ENCODE measurements at places on chromosomes 2 and 18.

- peak; percentile 59 for DNase-seq
Measured at GRCh38 chr2:61538920-61539520, 864 bp upstream of the XPO1 start.

GRCh38 chr2:242004902-242005230 is 135.3 kb downstream of the RTP5 start:
- DNase-seq = no peak

DNA sequence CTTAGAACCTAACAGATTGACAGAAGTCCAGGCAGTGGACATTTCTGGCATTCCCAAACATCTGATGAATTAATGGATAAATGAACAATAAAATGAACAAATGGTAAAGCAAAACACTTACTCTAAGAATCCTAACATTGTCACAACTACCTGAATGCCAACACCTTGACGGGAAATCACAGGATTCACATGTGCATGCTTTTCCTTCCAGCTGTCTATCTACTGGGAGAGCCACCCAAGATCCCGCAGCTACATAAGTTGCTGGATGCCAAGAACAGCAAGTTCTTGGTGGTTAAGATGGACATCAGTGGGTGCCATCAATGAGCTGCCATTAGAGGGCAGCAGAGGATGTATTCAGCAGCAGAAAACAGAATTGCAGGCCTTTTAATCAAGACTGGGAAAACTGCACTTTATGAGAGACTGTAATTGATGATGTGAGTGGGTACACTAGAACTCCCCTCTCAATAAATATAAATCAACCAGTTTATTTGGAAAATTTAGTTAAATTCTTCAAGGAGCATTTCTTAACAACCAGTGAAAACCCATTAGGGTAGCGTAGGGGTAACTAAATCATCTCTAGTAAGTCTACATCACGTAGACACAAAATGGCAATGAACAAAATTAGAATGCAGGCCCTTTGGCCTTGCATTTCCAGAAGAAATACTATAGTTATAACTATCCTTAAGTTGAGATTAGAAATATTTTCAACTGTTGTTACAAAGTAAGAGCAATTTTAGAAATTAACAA is 45.6 kb downstream of the SESTD1 start:
- DNase-seq = peak; percentile 54

DNA sequence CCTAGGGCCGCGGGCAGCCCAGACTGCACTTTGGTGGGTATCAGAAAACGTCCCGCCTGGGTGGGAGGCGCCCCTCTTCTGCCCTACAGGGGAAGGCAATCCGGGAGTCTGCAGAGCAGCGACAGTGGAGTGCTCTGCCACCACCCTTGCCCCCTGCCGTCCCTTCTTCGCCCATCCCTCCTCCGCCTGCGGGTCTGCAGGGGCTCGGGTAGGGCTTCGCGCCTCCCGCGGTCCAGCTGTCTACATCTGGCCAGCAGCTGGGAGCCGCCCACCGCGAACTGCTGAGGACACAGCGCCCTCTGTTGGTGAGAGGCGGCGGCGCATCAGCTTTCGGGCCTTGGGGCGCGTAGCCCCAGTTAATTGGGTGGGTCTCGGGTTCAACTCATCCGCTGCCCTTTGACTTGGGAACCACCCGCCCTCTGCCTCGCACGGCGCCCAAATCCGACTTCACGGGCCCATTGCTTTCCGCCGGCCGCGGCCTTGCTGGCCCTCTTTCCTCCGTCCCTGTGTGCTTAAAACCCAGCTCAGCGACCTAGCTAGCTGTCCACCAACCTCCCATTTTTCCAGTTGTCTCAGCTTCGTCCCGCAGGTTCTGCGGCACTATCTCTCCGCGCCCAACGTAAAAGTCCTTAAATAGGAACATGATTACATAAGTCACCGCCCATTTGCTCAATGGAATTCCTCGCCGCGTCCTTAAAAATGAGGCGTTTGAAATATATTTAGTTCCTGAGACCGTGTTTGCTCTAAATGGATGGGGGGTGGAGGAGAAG is 17.6 kb downstream of the WNT10A start:
- peak; percentile 91 for DNase-seq

DNA sequence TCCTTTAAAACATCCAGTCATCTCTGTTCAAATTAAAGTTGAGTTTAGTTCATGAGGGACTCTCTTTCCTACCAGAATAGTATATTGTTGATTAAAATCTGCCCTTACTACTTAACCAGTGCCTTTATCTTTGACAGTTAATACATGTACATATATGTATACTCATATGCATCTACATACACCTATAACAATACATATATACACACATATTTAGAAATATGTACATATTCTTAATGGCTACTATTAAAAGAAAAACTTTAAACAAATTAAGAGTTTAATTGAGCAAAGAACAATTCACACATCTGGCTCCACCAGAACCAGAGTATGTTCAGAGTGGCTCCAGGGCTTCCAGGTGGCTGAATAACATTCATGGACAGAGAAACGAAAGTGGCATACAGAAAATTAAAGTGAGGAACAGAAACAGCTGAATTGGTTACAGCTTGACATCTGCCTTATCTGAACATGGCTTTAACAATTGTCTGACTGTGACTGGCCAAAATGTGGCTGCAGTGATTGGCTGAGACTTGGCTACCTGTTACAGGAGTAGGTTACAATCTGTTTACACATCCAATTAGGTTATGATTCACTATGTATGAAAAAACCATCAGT is 38.8 kb downstream of the ZNF519 start:
- no peak for DNase-seq

DNA sequence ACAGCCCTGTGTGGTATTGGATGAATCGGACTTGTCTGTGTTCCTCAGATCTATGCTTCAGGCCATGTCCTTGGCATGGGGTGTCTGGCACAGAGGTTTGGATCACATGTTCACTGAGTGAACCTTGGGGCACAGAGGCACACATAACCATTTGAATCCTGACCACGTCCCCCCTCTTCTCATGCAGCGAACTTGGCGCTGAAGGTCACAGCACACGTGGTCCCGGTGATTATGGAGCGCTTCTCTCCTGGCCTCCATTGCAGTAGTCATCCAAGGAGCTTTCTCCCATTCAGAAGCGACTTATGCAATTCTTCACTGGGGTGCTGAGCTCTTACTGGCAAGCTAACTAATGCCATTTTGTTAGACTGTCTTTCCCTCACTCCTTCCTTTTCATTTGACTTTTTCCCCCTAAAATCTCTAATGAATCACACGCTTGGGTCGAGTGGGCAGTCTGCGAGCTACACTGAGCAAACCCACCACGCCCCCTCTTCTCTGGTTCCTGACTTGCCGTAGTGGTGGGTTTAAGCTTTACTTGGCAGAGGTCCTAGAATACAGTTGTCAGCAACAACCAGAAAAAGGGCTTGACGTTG is 59.4 kb downstream of the KCNG2 start:
- no peak for DNase-seq

DNA sequence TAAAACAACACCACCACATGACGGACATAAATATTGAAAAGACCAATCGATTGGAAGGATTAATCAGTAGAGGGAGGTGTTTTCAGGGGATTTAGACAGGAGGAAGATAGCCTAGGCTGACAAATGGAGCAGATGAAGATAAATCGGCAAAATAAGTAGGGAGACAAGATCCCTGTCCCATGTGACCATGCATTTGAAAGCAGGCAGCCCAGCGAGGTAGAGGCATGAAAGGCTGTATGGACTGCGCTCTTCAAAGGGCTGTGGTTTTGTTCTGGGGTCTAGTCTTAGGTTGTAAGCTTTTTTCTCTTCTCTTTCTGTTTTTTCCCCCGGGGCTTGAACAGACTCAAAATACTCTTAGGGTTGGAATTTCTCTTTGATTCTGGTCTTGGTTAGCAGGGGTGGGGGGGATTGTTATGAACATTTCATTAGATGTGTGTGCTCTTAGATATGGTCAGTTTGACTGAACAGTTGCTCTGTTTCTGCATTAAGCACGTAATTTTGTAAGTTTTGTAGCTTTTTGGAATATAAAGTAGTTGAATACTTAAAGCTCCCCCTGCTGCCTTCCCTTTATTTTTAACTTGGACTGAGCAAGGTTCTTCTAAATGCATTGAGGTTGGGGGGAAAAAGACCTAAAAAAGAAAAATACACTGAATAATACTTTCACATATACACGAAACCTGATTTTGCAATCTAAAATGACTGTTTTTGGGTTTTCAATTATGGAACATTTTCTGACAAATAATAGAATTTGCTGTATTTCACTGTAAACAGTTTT is 32.2 kb downstream of the ZNF532 start:
- no peak for DNase-seq

DNA sequence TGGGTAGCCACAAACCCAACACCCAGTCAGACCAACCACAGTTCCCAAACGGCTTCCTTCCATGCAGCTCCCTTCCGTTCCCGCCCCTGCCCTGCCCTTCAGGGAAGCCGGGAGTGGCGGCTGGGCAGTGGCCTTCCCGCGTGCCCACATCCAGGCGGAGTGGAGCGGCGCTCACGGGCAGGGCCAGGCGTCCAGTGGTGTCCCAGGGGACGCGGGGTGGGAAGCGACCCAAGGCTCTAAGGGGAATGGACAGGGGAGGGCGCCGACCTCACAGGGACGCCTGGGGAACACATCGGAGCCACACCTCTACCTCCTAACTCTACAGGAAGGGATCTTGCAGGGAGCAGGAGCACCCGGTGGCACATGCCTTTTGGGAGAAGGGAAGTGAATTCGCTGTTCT is 225.9 kb upstream of the MGAT5 start:
- no peak for DNase-seq

- DNase-seq = no peak
Measured at GRCh38 chr2:211401328-211401727, 844.9 kb downstream of the CPS1 start.

DNA sequence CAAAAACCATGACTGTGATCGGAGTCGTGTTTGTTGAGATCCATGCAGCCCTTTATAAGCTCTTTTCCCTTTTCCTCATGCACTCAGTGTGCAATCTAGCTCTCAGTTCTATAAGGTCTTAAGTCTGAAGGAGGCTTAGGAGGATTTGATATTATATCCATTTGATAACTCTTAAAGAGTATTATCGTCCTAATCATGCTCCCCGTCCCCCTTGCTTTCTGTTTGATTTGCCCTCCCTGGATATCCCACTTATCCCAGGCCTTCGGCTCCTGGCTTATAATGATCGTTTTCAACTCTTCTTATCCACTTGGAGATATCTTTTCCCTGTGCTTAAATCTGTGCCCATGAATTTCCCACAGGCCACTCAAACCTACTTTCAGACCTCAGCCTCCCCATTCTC is 1917.7 kb upstream of the PIK3C3 start:
- no peak for DNase-seq

- no peak for DNase-seq
Measured at GRCh38 chr2:160646684-160647444, 153.3 kb upstream of the RBMS1 start.

- no peak for DNase-seq
Measured at GRCh38 chr2:133062931-133063665, 393.1 kb upstream of the LYPD1 start.

DNA sequence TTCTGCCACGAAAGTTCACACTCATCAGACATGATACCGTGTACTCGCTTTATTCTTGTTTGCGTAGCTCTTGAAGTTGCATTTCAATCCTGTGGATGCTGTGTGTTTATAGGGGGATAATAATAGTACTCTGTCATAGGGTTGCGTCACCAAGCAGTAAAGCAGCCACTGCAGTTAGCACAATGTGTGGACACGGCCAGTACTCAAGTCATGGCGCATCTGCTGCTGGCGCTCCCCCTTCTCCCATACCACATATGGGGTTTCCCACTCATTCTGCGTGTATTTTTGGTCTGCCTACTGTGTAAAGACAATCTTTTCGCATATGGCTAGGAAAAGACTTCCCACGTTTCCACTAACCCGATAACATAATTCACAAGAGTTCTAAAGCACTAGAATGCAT is 2.1 kb upstream of the ZBTB14 start:
- DNase-seq = no peak

DNA sequence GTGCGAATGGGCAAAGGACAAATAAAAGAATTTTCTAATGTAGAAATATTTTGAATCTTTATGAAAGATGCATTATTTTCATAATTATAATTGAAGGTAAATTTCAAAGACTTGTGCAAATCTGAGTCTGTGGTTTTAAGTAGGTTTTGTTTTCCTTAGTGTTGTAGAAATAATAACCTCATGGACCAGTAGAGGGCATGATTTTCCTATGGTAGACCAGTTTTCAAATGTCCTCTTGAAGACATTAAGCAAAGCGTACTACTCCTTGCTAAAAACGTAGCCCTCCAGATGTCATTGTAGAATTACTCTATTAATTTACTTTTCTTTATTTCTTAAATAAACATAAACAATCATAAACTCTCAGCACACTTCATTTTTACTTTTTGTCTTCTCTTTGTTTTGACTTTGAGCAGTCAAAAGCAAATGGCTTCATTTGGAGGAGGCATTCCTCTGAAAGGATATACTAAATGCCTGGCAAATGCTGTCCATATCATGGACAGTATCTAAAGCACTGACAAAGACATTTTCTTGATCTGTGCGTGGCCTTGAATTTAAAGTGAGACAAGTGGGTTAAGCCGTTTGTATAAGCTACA is 85.8 kb upstream of the FAM237A start:
- DNase-seq = no peak

GRCh38 chr2:215921895-215922294 is 91.5 kb downstream of the MREG start:
- DNase-seq = no peak

- DNase-seq = no peak
Measured at GRCh38 chr2:241091201-241091600, 10.9 kb downstream of the MTERF4 start.

DNA sequence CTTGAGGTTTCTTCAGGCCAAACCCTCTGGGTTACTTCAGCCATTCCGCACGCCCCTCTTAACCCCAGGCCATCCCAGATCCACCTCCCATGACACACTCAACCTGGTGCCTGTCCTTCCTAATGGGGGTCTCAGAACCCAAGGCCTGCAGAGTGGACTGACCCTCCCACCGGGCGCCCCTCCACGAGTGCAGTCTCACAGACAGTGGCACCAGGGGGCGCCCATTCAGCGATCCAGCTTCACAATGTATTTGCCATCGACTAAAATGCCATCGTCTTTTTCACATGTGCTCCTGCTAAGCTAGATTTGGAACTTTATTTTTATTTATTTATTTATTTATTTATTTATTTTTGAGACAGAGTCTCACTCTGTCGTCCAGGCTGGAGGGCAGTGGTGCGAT is 38.5 kb downstream of the INPP5D start:
- DNase-seq = peak; percentile 27

DNA sequence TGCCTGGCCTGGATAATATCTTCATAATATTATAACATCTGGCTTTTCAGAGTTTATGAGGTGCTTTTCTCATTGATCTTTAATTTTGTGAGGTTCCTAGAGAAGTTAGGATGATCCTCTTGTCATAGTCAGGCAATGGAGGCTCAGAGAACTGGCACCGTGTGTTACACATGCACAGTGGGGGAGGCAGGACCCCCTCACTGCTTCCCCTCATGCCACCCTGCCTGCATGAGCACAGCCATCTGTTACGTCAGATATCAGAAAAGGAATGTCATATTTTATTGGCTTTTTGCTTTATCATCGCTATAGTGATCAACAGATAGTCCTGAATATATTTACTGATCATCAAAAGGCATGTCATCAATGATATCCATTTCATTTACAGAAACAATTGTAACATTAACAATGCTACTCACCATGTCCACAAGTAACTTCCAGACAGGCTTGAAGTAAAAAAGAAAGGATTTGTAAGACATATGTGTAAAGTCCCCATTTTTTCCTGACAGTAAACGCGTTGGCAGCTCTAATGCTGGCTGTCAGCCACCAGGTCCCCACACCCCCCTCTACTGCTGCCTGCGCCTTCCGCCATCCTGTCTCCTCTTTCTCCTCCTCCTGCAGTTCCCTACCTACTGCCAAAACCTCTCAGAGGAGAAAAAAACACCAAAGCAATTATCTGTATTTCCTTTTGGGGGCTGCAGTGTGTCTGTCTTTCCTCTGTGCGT is 18.8 kb downstream of the ENOSF1 start:
- DNase-seq = no peak

Data from stimulated activated CD4-positive, alpha-beta T cell treated with anti-CD3 and anti-CD28 coated beads, Interleukin-2, amount 100 ng/mL, for 24 hours (primary cell).